ENCODE measurements at places on chromosomes 1 and 21.

GRCh38 chr21:33332143-33332542 lies 7.4 kb downstream of the IFNAR1 start:
- H3K4me3 ChIP-seq = peak overlapping the region; percentile 27
- peak overlapping the region; percentile 65 for H3K27ac ChIP-seq
- H3K27me3 ChIP-seq = no peaks in the 10 kb centered on the region
- peaks cover 30% of the 10 kb centered on the region for H3K4me1 ChIP-seq
- H3K36me3 ChIP-seq = peaks cover 11% of the 10 kb centered on the region

- no peaks in the 10 kb centered on the region for H3K27me3 ChIP-seq
- H3K4me1 ChIP-seq = no peaks in the 10 kb centered on the region
- no peak overlapping the region for H3K27ac ChIP-seq
- DNase-seq = no peak
Observed at GRCh38 chr1:163528710-163529348, 207.1 kb downstream of the NUF2 start.

DNA sequence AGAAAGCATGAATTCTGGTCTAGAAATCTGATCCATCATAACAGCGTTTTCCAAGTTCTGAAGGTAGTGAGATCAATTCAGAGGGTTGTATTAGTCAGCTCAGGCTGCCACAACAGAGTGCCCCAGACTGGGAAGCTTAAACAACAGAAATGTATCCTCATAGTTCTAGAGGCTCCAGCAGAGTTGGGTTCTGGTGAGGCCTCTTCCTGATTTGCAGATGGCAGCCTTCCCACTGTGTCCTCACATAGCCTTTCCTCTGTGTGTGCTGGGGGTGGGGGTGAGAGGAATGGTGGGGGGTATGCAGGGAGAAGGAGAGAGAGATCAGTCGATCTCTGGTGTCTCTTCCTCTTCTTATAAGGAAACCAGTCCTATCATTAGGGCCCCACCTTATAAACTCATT lies 15.1 kb downstream of the ZBTB8B start:
- peaks cover 36% of the 10 kb centered on the region for H3K27me3 ChIP-seq
- H3K36me3 ChIP-seq = no peaks in the 10 kb centered on the region
- DNase-seq = no peak
- H3K27ac ChIP-seq = no peak overlapping the region
- H3K4me1 ChIP-seq = no peaks in the 10 kb centered on the region

DNA sequence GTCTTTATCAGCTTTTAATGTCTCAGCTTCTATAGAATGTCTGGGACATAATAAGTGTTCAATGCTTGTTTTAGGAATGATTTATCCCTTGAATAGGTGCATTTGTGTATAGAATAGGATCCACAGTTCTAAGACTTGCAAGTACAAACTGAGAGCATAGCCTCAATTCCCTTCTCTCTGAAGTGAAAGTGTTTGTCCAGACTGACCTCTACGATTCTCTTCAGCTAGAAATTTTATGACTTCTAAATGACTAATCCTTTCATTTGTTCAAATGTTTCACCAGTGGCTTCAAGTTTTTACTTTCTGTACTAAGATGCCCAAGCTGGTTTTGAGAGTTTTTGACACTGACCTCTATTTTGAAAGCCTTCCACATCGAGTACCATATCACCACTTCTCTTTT lies 608.2 kb upstream of the ADGRL4 start:
- no peak for DNase-seq
- H3K36me3 ChIP-seq = no peaks in the 10 kb centered on the region
- no peak overlapping the region for H3K4me3 ChIP-seq

Measured in effector memory CD8-positive, alpha-beta T cell (primary cell).